Endothelial cell of umbilical vein (primary cell): ENCODE measurements at places on chromosomes 7 and 10. TPM values are rescaled to one million over a fixed set of nuclear protein-coding genes. Genes with fewer than 3 reads are reported as not detected.

ESYT2 gene
- total RNA-seq, result 40.6 and 46.6 TPM in 2 replicates

PNLIPRP2 gene
- total RNA-seq, result not detected in 2 replicates

ELN gene
- total RNA-seq, result 0.18 and 1.7 TPM in 2 replicates

NPVF gene
- not detected in 2 replicates for total RNA-seq

ENO4 gene
- not detected in 2 replicates for total RNA-seq

GRCh38 chr7:20030417-20030816 lies 186.8 kb downstream of the MACC1 start:
- no peak overlapping the region for H3K27ac ChIP-seq
- H3K27me3 ChIP-seq, result no peaks in the 10 kb centered on the region
- no peak for DNase-seq

- H3K27ac ChIP-seq, result no peak overlapping the region
- peaks cover 3% of the 10 kb centered on the region for H3K36me3 ChIP-seq
- no peaks in the 10 kb centered on the region for H3K27me3 ChIP-seq
- DNase-seq, result peak; percentile 21
- no peak overlapping the region for H3K4me3 ChIP-seq
- H3K4me1 ChIP-seq, result no peaks in the 10 kb centered on the region
Measured at GRCh38 chr7:158885624-158886023, 29.3 kb downstream of the DYNC2I1 start.

- no peak for DNase-seq
- no peaks in the 10 kb centered on the region for H3K36me3 ChIP-seq
- H3K4me1 ChIP-seq, result no peaks in the 10 kb centered on the region
- peaks cover 6% of the 10 kb centered on the region for H3K27me3 ChIP-seq
- no peak overlapping the region for H3K27ac ChIP-seq
- H3K4me3 ChIP-seq, result no peak overlapping the region
Measured at GRCh38 chr7:36264123-36264801, 111.2 kb downstream of the EEPD1 start.

- DNase-seq, result no peak
- no peak overlapping the region for H3K4me3 ChIP-seq
- H3K36me3 ChIP-seq, result no peaks in the 10 kb centered on the region
- H3K4me1 ChIP-seq, result no peaks in the 10 kb centered on the region
- no peak overlapping the region for H3K27ac ChIP-seq
- no peaks in the 10 kb centered on the region for H3K27me3 ChIP-seq
Measured at GRCh38 chr10:59033622-59034021, 142.8 kb upstream of the PHYHIPL start.

- no peak for DNase-seq
- no peaks in the 10 kb centered on the region for H3K27me3 ChIP-seq
- H3K36me3 ChIP-seq, result no peaks in the 10 kb centered on the region
- H3K4me3 ChIP-seq, result no peak overlapping the region
- H3K4me1 ChIP-seq, result peaks cover 12% of the 10 kb centered on the region
Measured at GRCh38 chr7:22223807-22224206, 133.1 kb downstream of the RAPGEF5 start.

- H3K4me3 ChIP-seq, result no peak overlapping the region
- no peaks in the 10 kb centered on the region for H3K27me3 ChIP-seq
Measured at GRCh38 chr10:14570800-14571199, 203.9 kb downstream of the FAM107B start.

- H3K27ac ChIP-seq, result no peak overlapping the region
- DNase-seq, result no peak
- peaks cover 43% of the 10 kb centered on the region for H3K4me1 ChIP-seq
Measured at GRCh38 chr10:13773043-13773442, 186.3 kb downstream of the PRPF18 start.

DNA sequence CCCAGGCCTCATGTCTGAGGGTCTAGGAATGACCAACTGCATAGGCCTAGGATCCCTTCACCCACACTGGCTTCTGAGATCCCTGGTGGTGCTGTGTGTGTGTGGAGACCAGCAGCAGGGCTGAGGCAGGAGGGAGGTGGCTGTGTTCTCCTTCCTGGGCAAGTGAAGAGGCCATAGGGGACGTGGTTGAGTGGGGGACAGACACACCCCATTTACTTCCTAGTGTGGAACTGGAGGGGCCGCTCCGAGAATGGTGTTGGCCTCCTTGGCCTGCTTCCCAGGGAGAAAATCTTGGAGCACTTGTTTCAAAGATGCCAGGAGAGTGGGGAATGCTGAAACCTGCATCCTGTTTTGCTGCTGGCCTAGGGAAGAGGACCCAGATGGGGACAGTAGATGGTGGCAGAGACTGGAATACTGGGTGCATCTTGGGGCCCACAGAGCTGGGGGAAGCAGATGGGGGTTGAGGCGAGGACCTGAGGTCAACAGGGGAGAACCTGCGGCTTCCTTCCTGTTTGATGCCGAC lies 19.1 kb downstream of the UBTD1 start:
- DNase-seq, result peak; percentile 88
- peaks cover 28% of the 10 kb centered on the region for H3K4me1 ChIP-seq
- peak overlapping the region; percentile 56 for H3K27ac ChIP-seq
- no peak overlapping the region for H3K4me3 ChIP-seq
- H3K27me3 ChIP-seq, result no peaks in the 10 kb centered on the region

DNA sequence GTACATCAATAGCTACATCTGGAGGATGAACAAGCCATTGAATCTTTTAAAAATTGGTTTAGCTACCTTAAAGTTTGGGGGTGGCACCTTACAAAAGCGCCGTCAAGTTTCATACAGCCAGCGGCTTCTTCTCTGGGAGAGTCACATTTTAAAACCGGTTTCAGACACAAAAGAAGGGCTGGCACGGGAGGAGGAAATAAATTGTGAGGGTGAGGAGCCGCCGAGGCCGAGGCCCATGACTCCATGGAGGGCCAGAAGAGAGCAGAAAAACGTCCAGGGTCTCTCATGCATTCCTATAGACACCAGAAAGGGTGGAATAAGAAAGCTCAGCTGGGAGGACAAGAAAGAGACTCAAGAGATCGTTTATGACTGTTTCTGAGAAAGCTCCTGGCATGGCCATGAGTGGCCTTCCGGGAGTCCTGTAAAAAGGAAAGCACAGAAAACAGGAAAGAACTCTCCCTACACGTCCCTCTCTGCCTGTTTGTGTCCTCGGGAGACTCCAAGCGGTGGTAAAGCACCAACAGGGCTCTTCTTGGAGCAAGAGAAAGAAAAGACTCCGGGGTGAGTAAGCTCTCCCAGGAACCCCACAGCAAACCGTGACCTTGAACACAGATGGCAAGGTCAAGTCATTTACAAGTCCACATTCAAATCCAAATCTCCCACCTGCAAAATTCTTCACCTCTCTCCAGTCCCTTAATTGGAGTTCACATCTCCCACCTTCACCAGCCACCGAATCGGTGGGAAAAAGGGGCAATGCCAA lies 1.8 kb downstream of the FRAT2 start:
- H3K27ac ChIP-seq, result peak overlapping the region; percentile 75
- H3K27me3 ChIP-seq, result peaks cover 16% of the 10 kb centered on the region
- peaks cover 11% of the 10 kb centered on the region for H3K4me1 ChIP-seq
- H3K36me3 ChIP-seq, result peaks cover 5% of the 10 kb centered on the region
- H3K4me3 ChIP-seq, result peak overlapping the region; percentile 84

DNA sequence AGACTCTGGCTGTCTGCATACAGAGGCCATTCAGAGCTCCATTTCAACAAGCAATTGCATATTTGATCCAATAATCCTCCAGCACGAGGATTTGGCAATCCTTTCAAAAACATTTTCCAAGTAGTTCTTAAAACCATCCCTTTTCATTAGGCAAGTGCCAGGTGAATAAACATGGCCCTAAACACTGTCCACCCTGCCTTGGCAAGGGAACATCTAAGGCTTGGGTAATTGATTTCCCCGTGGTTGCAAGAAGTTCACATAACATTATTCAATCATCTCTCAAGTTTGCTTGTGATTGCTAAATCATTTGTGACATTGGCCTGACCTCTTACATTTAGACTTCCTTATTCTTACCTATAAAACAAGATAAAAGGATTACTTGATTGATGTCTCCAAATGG lies 175.2 kb downstream of the CTTNBP2 start:
- H3K36me3 ChIP-seq, result no peaks in the 10 kb centered on the region
- no peaks in the 10 kb centered on the region for H3K27me3 ChIP-seq
- H3K4me3 ChIP-seq, result no peak overlapping the region

DNA sequence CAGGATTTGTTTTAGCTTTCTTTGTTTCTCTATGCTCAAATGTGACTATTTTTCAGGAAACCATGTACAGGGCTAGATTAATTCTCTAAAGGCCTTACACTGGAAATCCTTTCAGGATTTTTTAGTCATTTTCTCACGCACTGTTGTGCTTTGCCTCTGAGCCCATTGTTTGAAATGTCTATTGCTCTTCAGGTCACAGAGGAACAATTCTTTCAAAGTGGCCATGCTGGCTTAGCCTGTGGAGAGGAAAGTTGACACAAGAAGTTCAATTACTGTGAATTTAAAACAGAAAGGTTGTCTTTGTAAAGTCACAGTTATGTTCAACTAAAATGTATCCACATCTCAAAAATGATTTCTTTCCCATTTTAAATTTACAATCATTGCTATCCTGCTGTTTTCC lies 1071.7 kb upstream of the POT1 start:
- H3K36me3 ChIP-seq, result no peaks in the 10 kb centered on the region
- no peak overlapping the region for H3K27ac ChIP-seq
- no peak for DNase-seq
- no peak overlapping the region for H3K4me3 ChIP-seq
- no peaks in the 10 kb centered on the region for H3K27me3 ChIP-seq

- DNase-seq, result no peak
- no peak overlapping the region for H3K27ac ChIP-seq
- H3K4me1 ChIP-seq, result no peaks in the 10 kb centered on the region
Measured at GRCh38 chr10:49015700-49016099, 76.1 kb upstream of the LRRC18 start.

DNA sequence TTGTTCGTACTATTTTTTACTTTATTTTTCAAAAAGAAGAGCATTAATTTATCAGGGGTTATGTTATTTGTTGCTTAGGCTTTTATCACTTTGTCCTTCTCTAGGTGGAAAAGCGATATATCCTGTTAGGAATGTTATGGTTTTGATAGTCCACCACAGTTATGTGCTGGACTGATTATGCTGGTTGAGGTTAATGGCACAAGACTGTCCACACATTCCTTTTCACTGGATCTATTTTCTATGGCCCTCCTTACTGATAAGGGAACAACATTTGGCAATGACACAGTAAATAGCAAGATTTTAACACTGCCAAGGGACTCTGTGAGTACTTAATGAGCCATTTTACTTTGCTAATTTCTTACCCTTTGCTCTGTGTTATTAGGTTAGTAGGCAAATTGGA lies 1212.3 kb downstream of the NXPH1 start:
- no peaks in the 10 kb centered on the region for H3K27me3 ChIP-seq
- H3K4me1 ChIP-seq, result no peaks in the 10 kb centered on the region
- no peak overlapping the region for H3K27ac ChIP-seq
- no peak for DNase-seq

DNA sequence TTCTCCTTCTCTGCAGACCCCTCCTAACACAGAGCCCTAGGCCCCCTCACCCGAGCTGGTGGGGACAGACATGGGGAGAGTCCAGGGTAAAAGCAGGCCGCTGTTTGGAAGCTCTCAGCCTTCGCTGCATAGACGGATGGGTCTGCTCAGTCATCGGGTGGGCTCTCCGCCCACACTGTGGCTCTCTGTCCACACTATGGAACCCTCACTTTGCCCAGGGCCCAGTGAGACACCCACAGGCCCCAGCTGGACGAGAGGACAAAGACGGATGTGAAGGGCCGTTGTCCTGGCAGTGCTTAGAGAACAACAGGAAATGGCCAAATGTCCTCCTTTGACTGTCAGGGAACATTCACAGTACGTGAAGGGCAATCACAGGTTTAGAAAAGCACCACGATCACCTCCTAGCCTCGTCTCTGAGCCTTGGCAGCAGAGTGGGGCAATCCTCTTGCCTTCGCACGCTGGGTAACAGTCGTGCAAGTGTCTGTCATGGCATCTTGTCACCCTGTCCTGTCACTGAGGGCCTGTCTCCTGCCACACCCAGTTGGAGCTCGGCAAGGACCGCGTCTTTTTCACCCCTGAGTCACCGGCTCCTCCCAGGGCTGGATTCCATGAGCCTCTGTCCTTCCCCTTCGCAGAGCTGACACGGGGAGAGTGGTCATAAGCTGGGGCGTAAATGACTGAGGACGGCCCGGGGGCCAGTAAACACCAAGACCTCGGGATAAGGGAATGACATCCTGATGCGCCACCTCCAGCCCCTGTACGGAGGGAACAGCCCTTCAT lies 80.6 kb downstream of the PRKAG2 start:
- no peaks in the 10 kb centered on the region for H3K27me3 ChIP-seq
- H3K4me3 ChIP-seq, result no peak overlapping the region
- no peaks in the 10 kb centered on the region for H3K36me3 ChIP-seq
- H3K4me1 ChIP-seq, result no peaks in the 10 kb centered on the region
- no peak overlapping the region for H3K27ac ChIP-seq
- no peak for DNase-seq

GRCh38 chr10:114392112-114392835 lies 12.0 kb downstream of the AFAP1L2 start:
- H3K27ac ChIP-seq, result no peak overlapping the region
- peaks cover 32% of the 10 kb centered on the region for H3K27me3 ChIP-seq

DNA sequence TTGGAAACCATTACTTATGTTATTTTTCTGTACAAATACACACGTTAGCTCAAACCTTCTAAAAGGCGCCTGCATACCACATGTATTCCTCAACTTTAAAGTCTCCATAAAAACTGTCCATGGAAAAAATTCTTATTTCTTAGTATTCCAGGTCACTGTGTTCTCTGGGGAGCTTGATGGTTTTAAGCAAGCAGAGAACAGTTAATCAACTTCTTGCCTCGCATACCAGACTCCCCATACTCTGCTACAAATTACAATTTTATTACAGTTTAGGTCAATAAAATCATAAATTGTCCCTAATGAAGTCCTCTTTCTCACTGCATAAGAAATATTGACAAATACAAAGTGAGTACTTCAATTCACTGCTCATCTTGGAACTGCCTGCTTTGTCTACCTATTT lies 77.0 kb upstream of the GPR22 start:
- H3K4me3 ChIP-seq, result no peak overlapping the region
- no peaks in the 10 kb centered on the region for H3K27me3 ChIP-seq
- no peaks in the 10 kb centered on the region for H3K4me1 ChIP-seq

DNA sequence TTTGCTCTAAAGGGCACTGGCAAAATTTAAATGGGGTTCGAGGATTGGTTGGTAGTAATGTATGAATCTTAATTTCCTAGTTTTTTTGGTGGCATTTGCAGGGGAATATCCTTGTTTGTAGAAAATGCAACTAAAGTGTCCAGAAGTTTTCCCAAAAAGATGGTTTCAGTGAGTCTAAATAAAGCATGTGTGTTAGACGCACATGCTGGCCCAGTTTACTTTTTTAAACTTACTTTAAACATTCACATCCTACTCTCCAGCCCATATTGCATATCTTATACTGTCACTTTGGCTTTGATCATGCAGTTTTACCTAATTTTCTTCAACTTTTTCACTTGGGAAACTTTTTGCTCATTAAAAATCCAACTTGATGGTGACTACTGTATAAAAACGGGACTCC lies 744.0 kb upstream of the CELF2 start:
- H3K4me3 ChIP-seq, result no peak overlapping the region
- H3K4me1 ChIP-seq, result no peaks in the 10 kb centered on the region
- H3K27ac ChIP-seq, result no peak overlapping the region

GRCh38 chr7:31284106-31284505 lies 56.4 kb downstream of the NEUROD6 start:
- H3K4me1 ChIP-seq, result no peaks in the 10 kb centered on the region
- H3K36me3 ChIP-seq, result no peaks in the 10 kb centered on the region
- H3K27ac ChIP-seq, result no peak overlapping the region
- DNase-seq, result no peak
- H3K27me3 ChIP-seq, result no peaks in the 10 kb centered on the region
